ENCODE measurements at places on chromosomes 11 and 22. TPM values are rescaled to one million over a fixed set of nuclear protein-coding genes. Genes with fewer than 3 reads are reported as not detected.

- DNase-seq: no peak
Observed at GRCh38 chr22:28791841-28792490, 8.4 kb downstream of the XBP1 start.

DNA sequence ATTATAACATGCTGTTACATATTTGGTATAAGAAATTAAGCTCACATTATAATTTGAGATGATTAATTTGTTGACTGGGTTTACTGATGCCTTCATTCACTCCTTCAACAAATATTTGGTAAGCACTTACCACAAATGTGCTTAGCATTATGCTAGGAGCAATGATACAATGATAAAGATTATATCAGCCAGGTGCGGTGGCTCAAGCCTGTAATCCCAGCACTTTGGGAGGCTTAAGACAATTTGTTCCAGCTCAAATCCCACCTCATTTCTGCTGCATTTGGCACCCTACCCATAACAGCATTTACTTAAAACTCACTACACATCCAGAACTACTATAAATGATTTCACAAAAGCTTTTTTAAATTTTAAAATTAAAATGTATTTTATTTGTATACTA lies 1263.6 kb upstream of the RAG2 start:
- no peak for DNase-seq

GRCh38 chr11:68767672-68768071 lies 16.4 kb upstream of the TESMIN start:
- DNase-seq: no peak

DNA sequence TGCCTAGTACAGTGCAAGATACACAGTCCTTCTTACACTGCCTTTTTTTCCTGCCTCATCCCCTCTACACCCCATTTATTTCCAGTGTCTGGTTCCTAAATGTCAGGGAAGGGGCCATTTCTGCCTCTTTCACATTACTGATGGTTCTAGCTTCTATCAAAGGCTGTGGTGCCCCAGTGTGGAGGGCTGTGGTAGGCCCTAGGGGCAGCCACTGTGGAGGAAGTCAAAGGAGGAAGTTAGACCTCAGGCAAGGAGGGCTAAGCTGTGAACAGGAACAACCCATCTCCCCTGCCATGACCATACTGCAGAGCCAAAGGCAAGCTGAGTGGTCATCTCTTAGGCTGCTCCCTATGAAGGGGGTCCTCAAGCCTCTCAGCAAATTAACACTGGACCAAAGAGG lies 81.9 kb upstream of the CRTAM start:
- DNase-seq: peak; percentile 21

GRCh38 chr22:33864723-33865130 lies 55.5 kb downstream of the LARGE1 start:
- DNase-seq: no peak

- DNase-seq: no peak
Observed at GRCh38 chr11:120747850-120748814, 236.6 kb downstream of the GRIK4 start.

GRCh38 chr11:72002841-72003775 lies 4.4 kb downstream of the IL18BP start:
- DNase-seq: no peak

DNA sequence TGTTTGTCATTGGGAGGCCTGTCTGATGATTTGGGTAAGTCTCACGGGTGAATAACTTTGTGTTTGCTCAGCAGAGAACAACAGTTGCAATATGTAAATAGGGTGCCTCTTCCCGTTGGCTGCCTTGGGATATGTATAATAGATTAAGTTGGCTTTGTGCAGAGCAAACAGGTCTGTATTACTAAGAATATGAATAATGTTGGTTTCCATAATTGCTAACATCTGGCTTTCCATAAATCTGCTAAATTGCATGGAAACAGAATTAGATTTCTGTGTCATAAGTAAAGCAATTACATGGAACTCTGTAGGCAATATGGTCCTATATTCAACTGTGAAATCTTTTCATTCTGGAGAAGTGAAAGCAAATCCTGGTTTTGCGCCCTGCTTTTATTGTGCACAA lies 636.0 kb upstream of the ANO5 start:
- DNase-seq: no peak

DNA sequence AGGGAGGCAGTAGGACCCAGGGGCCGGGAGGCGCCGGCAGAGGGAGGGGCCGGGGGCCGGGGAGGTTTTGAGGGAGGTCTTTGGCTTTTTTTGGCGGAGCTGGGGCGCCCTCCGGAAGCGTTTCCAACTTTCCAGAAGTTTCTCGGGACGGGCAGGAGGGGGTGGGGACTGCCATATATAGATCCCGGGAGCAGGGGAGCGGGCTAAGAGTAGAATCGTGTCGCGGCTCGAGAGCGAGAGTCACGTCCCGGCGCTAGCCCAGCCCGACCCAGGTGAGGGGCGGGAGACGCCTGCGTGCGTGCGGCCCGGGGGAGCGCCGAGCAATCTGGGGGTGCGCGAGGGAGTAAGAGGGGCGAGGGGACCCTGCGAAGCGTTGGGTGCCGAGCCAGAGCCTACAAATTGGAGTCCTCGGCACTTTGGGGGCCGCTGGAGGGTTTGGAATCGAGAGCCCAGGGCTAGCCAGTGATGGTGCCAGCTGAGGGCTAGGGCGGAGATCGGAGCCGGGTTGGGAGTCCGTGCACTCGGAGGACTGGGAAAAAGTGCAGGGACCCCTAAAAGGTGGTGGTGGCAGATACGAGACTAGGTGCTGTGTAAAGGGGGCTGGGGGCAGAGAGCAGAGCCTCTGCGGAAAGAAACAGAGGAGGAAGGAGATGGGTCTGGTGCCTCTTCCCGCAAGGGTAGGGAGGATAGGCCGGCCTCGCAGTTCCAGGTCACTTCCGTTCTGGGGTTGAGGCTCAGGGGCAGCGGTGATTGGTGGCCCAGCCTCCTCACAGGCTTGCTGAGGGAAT lies at the start of gene SERPINH1:
SERPINH1 (plus strand) TSS at position 206 of the 788 bp plus-strand sequence. CDS start 4,097 bp downstream, outside the sequence.
- DNase-seq: peak; percentile 88

DNA sequence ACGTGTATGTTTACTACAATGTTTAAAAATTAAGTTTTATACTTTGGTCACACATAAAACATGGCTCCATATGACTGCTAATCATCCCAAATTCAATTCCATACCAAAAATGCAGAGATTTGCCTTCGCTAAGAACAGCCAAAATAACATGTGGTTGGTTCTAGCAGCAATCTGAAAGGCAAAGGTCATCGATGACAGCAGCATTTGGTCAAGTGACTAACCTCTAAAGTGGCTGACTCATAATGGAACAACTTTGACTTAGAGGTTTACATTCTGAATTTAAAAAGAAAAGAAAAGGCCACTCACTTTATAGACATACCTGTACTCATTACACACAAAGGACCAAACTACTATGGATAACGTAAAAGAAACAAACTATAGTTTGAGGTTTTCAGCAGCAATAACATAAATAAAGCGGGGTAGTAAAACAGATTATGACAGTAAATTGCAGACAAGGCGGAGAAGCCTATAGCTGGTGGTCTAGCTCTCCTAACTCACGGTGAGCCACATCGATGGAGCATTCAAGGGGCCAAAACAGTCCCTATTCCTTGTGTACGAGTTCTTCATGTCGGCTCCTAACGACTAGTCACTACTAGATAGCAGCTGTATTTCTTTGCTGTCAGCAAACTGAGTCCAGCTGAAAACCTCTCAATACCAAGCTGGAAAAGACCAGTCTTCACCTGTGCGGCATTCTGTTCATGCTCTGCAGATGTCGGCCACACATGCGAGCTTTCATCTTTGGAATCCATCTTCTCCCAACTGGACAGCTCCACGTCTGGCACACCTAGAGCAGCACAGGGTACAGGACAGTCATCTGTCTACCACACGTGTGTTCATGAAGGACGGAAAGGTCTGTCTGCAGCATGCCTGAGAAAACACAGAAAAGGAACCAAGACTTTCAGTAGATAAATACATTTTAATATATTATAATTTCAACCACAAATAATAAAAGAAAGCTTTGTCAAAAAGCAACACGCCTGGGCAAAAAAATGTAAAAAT lies 42.1 kb downstream of the PRDM10 start:
- DNase-seq: peak; percentile 92

- no peak for DNase-seq
Observed at GRCh38 chr22:33706100-33706499, 214.2 kb downstream of the LARGE1 start.

DNA sequence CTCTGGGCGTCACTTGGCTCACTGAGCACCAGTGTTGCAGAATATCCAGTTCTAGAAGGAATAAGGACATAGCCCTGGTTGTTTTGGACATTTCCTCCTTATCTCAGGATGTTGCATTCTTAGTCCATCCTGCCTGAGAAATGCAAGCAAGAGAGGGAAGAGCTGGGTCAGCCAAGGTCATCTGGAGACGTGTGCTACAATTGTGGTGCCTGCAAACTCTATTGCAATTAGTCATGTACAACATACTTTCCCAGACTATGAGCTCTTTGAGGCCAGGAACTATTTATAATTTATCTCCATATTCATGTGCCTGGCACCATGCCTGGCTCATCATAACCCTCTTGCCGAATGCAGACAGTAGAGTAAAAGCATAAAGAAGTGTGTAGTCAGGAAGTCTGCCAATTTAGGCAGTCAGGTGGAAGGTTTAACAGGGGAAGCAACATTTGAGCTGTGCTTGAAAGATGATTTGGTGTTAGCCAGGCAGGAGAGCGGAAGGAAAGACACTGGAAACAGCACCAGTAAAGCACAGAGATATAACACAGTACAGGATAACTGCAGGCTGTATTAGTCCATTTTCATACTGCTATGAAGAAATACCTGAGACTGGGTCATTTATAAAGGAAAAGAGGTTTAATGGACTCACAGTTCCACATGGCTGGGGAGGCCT lies 129.4 kb upstream of the PAX6 start:
- peak; percentile 89 for DNase-seq

GRCh38 chr11:117328375-117329010 lies 839 bp downstream of the CEP164 start:
- peak; percentile 49 for DNase-seq

GRCh38 chr11:112581747-112582146 lies 321.1 kb upstream of the PLET1 start:
- DNase-seq: peak; percentile 38

DNA sequence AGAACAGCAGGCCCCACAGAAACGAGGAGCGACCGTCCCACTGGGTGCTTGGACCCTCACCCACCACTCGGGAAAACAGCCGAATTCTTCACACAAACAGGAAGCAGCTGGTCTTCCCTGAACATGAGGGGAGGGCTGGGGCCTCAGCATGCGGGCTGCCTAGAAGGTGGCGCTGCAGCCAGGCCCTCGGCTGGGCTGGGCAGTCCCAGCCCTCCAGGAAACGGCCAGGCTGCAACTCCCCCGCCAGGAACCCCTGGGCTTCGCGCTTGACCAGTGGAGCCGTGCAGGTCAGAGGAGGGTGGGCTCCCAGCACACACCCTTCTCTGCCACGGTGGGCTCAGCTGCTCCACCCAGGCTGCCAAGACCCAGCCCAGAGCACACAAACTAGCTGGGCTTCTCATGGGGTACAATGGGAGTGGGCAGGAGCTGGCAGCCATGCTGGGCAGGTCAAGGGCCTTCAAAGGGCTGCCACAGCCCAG lies 29.6 kb downstream of the IGF2 start:
- no peak for DNase-seq

GRCh38 chr11:8531312-8531711 lies 62.7 kb downstream of the STK33 start:
- DNase-seq: peak; percentile 48

DNA sequence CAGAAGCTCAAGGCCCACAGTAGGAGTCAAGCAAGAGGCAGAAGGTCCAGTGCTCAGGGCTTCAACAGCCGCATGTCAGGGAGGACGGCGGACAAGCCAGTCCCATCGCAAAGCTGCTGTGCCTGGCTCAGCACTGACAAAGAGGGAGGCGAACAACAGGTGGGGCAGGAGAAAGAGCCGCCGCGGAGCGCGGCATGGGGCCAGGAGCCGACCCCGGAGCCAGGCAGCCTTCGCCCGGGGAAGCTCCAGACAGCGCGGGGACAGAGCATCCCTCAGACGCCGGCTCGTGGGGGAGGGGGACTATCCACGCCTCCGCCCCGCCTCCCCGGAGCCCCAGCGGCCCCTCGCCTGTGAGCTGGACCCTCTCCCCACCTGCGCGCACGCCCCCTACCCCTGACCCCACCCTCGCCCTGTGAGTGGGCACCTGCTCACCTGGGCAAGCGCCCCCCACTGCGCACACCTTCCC lies 369 bp downstream of the DHCR7 start:
- peak; percentile 11 for DNase-seq

DNA sequence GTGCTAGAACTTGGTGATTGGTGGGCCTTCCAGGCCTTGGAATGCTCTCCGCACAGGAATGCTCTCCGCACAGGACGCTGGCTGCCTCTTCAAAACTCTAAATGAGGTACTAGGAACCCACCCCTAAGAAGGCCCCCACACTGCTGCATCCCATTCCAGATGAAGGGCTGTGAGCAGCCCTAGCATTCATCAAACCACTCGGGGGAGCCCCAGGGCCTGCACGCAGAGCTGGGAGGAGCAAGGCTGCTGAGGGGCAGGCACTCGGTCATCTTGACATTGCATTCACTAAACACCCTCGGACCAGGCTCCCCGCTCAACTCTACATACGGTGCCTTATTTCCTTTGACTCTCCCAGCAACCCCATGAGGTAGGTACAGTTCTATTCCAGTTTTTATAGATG lies 49.2 kb upstream of the EMID1 start:
- no peak for DNase-seq

DNA sequence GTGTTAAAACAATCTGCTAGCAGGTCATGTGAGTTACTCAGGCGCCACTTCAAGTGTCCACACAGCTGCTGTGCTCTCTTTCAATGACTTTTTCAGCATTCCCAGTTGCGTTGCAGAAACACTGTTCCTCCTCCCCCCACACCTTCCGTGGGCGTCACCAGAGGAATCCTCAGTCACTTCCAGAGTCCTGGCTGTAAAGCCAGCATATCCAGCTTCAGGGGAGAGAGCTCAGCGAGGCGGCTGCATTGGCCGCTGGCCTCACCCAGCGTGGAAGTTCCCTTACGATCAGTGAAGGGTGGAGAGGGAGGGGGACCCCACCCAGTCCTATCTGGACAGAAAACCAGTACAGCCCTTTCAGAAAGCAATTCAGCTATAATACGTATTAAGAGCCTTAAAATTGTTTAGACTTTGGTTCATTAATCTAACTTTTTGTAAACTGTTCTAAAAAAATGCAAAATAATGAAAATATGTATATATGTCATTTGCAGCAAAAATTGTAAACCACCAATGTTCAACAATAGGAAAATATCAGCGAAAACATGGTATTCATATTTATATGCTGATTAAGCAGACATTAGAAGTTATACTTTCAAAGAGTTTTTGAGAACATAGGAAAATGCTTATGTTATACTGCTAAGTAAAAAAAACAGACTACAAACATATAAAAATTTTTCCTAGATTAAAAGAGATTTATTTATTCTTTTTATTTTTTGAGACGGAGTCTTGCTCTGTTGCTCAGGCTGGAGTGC lies 2.8 kb upstream of the ANO9 start:
- no peak for DNase-seq

Gene CASP5
- not detected for total RNA-seq

Gene CCDC73
- not detected for total RNA-seq

Gene ACR
- total RNA-seq: not detected

Gene LDHAL6A
- total RNA-seq: not detected

Gene PKNOX2
- total RNA-seq: not detected

Gene KCNJ11
- total RNA-seq: not detected

Gene TYR
- total RNA-seq: not detected

Gene RIN1
- 13.5 TPM for total RNA-seq
